ENCODE measurements at places on chromosomes 3 and 15. TPM values are rescaled to one million over a fixed set of nuclear protein-coding genes. Genes with fewer than 3 reads are reported as not detected.

ARHGEF3 gene
- 18.7 TPM for total RNA-seq

GABRR3 gene
- not detected for total RNA-seq

LOXL1 gene
- total RNA-seq: 11.2 TPM

ZNF80 gene
- not detected for total RNA-seq

MRPS11 gene
- 72.6 TPM for total RNA-seq

QTRT2 gene
- 8.2 TPM for total RNA-seq

LRRN1 gene
- 0.12 TPM for total RNA-seq

HHATL gene
- total RNA-seq: 566 TPM

SGO1 gene
- total RNA-seq: 0.49 TPM

FHIT gene
- total RNA-seq: 18.6 TPM

TMEM212 gene
- total RNA-seq: not detected

TGM5 gene
- not detected for total RNA-seq

AHSG gene
- not detected for total RNA-seq

CPA3 gene
- total RNA-seq: 0.96 TPM

SKOR1 gene
- total RNA-seq: 0.14 TPM

RHCG gene
- not detected for total RNA-seq

CNBP gene
- total RNA-seq: 445 TPM

PRR23C gene
- not detected for total RNA-seq

ARHGAP31 gene
- total RNA-seq: 32.7 TPM

HESX1 gene
- not detected for total RNA-seq

TERC gene
- total RNA-seq: not detected

STAC gene
- total RNA-seq: 1.3 TPM

MESP2 gene
- 0.23 TPM for total RNA-seq

CNTN4 gene
- total RNA-seq: 3.3 TPM

ITGB5 gene
- 126 TPM for total RNA-seq

KNG1 gene
- 0.57 TPM for total RNA-seq

KCTD6 gene
- 8.6 TPM for total RNA-seq

DUOX1 gene
- 0.99 TPM for total RNA-seq

CCDC39 gene
- not detected for total RNA-seq

PFKFB4 gene
- total RNA-seq: 1.4 TPM

UTS2B gene
- total RNA-seq: 0.49 TPM

SCG3 gene
- total RNA-seq: not detected

ACAP2 gene
- 15.3 TPM for total RNA-seq

PATL2 gene
- total RNA-seq: 1.5 TPM

STT3B gene
- 91.3 TPM for total RNA-seq

SHF gene
- total RNA-seq: 6.3 TPM

ADAMTS7 gene
- 17.0 TPM for total RNA-seq

Data from heart right ventricle (tissue), 16 donors.